ENCODE measurements at places on chromosomes 7 and 10. TPM values are rescaled to one million over a fixed set of nuclear protein-coding genes. Genes with fewer than 3 reads are reported as not detected.

DNA sequence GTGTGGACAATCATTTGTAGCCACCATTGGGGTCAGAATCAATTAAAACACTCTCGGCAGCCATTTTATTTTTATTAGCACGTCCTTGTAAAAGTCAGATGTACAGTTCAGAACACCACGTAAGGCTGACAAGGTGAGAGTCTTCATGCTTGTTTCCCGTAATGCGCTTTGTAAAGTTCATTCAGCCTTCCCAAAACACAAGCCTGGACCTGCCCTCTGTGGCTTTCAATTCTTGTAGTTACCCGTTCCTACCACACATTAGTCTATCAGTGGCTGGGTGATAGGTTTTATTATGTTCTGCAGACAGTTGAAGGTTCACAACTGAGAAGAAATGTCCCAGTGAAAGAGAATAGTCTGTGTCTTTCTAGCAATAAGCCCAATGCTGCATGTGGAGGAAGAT is 35.4 kb downstream of the GAD2 start:
- no peak for DNase-seq

DNA sequence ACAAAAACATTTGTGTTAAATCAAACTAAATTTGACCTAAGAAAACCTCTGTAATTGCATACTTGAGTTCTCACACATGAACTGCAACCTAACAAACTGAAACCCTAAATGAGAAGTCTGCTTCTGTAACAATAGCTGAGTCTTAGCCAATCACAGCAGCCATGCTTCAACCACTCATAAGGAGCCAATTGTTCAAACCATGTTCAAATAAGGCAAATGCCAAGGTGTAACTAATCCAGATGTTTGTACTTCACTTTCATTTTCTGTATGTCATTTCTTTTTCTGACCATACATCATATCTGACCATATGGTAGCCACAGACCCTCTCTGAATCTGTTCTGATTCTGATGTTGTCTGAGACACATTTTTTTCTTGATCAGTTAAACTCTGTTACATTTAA is 47.5 kb upstream of the ANTXRL start:
- DNase-seq: no peak

DNA sequence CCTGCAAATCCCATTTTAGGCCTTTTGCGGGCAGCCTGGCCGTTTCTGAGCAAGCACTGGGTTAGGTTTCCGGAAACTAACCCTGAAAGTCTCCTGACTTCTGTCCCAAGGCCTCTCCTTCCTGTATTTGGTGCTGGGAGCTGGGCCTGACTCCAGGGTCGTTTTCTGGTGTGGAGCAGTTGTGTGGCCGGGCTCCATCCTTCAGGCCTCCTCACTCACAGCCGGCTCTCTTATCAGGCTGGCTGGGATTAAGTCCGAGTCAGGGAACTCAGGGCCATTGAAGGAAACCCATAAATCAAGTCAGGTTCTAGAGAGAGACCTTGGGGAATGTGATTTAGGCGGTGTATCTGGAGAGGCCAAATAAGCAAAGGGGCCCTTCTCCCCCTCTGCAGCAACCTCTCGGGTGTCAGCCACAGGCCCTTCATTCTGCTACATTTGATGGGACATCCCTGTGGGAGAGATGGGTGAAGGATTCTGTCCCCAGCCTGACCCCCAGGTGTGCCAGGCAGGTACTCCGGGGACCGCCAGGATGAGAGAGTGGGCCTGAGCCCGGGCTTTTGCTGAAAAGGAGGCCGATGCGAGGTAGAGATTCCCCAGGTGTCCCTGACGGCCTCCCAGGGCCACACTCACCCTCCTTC is 3.3 kb downstream of the GATA3 start:
- no peak for DNase-seq

DNA sequence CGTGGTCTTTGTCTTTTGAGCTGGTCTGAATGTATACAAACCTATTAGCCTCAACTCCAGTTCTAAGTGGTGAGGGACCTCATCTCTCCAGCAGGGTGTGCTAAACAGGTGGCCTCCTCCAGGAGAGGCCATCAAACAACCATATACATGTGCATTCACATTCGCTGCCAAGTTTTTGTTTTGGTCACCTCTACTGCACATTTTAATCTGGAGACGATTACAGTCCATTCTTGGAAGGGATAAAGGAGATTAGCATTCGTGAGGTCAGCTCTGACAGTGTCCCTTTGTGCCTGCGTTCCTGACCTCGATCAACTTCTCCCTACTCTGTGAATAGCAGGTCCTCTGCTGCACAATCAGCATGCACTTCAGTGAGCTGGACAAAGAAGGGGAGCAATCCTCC is 60.8 kb downstream of the RHOBTB1 start:
- no peak for DNase-seq

GRCh38 chr7:85030893-85031292 is 156.0 kb downstream of the SEMA3D start:
- DNase-seq: no peak

DNA sequence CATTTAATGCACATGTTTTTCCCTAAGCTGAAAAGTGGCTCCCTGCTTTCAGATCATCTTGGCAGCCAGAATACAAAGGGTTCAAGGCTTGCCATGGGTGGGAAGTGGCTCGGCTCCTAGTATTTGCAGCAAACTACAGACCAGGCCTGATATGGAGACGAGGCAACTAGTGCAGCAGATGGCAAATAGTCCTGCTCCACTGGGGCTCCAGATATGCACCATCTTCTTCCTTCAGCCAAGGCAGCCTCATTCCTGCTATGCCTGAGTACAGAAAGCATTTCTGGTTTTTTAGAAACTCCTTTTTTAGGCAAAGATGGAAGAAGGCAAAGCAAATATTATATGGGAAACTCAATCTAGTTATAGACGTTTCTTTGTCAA is 23.9 kb downstream of the LRRC4 start:
- no peak for DNase-seq

DNA sequence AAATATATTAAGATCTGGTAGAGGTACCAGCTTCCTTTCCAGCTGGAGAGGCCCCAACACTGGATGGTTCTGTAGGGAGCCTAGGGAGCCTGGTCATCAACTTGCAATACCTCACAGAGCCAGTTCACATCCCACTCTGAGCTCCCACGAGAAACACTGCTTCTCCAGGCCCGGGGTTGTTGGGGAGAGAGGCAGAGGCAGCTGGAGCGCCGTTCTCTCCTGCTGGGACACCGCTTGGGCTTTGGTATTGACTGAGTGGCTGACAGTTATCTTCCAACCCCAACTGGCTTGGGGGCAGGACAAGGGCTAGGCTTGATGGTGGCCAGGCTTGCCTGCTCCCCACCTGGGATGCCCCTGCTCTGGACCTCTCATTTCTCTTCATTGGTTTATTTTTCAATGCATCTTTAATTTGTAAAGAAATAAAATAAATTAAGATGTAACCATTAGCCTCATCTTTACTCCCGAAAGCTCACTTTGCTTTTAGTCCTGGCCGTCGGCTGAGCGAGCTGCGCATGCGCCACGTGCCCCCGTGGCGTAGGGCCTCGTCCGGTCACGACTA is 10.0 kb upstream of the CHCHD1 start:
- DNase-seq: no peak

DNA sequence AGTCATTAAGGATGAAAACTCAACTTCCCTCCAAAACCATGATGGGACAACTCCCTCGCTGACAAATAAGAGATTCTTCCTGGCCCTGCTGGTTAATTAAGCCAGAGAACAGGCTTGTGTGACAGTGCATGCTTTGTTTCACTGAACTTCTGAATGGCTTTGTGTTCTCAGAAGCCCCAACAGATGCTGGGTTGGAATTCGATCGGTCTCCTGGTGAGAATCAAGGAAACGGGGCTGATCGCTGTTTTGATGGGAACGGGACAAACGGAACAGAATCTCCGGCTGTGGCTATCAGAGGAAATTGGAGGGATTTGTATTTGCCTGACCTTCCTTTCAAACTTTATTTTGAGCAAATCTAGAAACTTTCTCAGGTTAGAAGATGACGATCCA is 145.0 kb downstream of the RNF216 start:
- DNase-seq: no peak

GRCh38 chr7:149826344-149827088 is 11.7 kb upstream of the ZNF862 start:
- DNase-seq: no peak

NEBL gene
- polyA plus RNA-seq: 0.32 TPM

FKBP6 gene
- not detected for polyA plus RNA-seq

TAF5 gene
- 0.90 TPM for polyA plus RNA-seq

TMEM270 gene
- not detected for polyA plus RNA-seq

KCNH2 gene
- 0.18 TPM for polyA plus RNA-seq

GRID2IP gene
- polyA plus RNA-seq: not detected
